ENCODE measurements at places on chromosomes 11 and 22.

DNA sequence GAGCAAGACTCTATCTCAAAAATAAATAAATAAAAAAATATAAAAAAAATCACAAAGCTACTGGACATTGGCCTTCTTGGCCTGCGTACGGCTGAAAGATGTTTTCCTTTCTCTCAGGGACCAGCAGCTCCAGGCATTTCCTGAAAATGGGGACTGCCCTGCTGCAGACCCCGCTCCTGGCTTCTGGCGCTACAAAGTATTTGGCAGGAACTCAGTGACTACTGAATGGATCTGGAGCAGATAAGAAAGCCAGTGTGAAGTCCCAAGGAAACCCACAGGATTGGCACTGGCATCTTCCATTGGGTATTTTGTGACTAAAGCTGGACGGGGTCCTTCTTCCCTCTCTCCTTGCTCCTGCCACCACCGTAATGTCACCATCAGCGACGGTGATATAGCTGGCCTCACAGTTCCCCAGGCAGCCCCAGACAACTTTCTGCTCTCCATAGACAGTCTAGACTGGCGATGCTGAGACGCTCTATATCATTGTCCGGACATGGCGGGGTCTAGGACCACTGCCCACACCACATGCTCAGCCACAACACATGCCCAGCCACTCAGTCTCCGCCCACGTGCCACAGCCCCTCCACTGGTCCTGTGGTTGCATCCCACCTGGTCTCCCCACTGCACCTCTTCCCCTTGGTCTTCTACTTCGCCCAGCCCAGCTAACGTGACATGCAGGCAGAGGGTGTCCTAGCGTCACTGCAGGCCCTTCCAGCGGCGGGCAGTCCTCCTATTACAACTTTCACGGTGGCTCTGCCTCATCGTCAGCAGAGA, 22.7 kb upstream of the YPEL1 start:
- no peak for DNase-seq

- DNase-seq, result no peak
These were observed 38.1 kb upstream of the POU2AF1 start for GRCh38 chr11:111417011-111417765.

GRCh38 chr22:44279069-44279360, 33.7 kb downstream of the SHISAL1 start:
- DNase-seq, result peak; percentile 16

- DNase-seq, result no peak
These were observed 6.9 kb downstream of the NAALADL1 start for GRCh38 chr11:65051398-65051858.

DNA sequence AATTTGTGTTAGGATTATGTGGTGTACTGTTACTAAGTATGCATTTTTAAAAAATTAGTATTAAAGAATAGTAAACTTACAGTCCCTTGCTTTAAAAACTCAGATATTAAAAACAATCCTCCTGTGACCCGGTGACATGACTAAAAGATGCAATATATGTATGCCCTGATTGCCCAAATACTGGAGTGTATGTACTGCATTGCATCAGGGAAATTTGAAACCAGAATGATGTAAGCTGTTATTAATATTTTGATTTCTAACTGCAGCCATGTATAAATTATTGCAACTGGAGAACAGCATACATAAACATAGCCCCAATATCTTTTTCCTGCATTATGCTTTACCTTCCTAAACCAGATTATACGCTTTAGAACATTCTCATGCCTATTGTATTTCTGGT, 3.7 kb upstream of the HSPA8 start:
- no peak for DNase-seq

DNA sequence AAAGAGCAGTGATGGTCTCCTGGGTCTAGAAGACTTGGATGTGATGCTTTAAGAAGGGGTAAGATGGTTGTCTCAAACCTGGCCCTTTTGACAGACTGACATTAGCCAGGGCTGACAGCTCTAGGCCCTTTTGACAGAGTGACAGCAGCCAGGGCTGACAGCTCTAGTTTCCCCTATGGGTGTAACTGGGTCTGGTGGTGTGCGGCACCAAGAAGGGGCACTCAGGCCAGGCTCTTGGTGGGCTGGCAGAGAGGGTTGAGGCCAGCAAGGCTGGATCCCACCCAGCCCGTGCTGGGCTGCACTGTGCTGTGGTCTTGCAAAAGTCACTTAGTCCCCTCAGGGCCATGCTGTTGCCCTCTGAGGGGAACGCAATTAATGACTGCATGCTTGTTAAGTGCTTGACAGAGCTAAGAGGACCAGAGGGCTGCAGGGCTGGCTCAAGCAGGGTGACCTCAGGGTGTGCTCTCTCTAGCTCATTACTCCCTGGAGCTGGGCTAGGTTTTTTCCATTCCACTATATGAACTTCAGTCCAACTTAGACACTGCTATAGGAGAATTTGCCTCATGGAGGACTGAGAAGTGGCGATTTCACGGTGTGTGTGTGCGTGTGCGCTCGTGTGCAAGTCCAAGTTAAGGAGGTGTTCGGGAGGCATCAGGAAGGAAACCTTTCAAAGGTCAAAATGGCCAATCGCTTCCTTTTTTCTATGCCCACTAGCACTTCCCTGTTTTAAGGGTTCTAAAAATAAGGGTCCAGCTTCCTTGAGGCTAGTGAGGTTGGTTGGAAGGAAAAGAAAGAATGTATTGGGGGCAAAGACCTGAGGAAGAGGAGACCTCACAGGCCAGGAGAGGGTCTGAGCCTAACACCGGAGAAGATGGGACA, 4.4 kb downstream of the UBASH3B start:
- DNase-seq, result peak; percentile 50

- DNase-seq, result peak; percentile 97
These were observed 19.5 kb downstream of the TXN2 start for GRCh38 chr22:36461665-36462649.

GRCh38 chr11:122285070-122285988, 169.3 kb upstream of the BLID start:
- DNase-seq, result peak; percentile 40

DNA sequence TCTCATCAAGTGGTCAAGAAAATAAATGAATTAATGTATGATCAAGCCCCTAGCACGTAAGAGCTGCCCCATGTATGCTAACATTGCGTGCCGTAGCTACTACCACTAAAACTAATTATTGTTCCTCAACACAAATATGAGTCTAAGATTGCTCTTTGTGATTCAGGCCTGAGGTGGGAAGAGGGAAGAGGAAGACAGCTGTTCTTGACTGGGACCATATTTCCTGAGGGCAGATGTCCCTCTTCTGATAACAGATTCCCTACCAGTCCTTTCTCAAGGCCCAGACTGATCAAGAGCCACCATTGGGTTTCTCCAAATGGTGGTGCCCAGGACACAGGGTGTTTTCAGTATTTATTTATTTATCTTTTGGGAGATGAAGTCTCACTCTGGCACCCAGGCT, 87.2 kb upstream of the CADM1 start:
- no peak for DNase-seq

GRCh38 chr11:75380716-75381420, 18.4 kb upstream of the RPS3 start:
- no peak for DNase-seq

- peak; percentile 77 for DNase-seq
These were observed 134.7 kb downstream of the HIPK3 start for GRCh38 chr11:33391893-33392251.

DNA sequence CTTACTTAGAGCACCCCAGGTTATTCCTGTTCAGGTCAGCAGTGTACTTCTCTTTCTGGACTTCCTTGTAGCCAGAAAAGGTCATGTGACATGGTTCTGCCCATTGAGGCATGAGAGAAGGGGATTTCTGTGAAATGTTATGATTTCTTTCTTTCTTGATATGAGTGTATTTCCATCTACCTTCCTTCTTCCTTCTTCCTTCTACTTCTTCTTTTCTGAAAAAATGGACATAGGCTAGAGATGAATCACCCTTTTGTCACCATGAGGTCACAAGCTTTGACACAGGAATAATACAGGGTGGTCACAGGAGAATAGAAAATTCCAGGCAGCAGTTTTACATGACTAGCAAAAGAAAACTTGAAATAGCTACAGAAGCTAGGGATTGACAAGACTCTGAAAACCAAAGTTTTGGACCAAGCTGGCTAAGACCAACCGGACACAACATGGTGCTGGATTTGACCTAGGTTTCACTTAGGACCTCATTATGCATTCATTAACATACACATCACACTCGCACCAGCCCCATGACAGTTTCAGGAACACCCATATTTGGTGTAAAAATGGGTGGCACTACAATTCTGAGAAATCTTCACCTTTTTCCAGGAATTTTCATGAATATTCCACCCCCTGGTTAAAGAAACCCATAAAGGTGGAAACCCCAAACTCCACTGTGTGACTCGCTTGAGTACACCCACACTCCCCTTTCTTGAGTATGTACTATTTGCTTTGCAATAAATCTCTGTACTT, 21.2 kb upstream of the MAP6 start:
- DNase-seq, result peak; percentile 42

DNA sequence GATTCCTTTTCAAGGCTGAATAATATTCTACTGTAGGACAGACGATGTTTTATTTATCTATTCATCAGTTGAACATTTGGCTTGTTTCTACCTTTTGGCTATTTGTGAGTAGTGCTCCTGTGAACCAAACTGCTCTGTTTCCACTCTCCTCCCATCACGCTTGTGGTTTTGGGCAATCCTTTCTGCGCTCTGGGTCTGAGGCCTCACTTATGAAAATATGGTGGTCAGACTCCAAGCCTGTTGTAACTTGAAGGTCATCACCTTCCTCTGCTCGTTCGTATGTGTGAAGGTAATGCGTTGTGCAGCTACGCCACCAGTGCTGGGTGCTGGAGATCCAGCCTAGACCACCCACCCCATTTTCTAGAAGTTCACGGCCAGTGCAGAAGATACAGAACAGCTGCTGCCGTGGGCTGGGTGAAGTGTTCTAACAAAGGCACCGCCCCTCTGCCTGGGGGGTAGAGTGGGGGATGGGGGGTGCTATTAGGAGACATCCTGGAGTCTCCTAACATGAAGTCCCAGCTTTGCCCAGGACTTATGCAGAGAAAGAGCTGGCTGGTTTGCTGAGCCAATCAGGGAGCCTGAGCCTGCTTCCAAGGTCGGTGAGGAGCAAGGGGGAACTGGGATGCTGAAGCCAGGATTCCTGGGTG, 21.0 kb downstream of the PTPN5 start:
- DNase-seq, result no peak

- no peak for DNase-seq
These were observed 165.5 kb upstream of the NTM start for GRCh38 chr11:131204765-131205380.

DNA sequence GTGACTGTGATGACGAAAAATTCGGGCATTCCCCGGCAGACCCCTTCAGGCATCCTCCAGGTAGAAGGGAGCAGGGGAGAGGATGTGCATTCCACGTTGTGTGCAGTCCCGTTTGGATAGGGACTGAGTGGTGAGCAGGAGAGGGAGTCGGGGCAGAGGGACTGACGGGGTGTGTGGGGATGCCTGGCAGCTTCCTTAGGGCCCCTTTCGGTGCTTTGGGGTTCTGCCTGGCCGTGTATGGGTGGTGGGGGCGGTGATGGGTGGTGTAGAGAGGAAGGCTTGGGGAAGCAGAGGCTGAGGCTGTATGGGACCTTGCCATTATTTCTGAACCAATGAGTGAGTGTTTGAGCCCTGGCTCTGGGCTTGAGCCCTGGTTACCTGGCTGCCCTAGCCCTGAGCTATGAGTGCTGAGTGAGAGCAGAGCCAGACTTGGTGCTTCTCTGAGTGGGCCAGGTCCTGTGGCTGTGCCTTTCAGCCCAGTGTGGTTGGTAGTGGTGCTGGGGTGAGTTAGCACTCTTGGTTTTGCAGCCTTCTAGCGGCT, 914 bp downstream of the INPPL1 start:
- DNase-seq, result no peak

DNA sequence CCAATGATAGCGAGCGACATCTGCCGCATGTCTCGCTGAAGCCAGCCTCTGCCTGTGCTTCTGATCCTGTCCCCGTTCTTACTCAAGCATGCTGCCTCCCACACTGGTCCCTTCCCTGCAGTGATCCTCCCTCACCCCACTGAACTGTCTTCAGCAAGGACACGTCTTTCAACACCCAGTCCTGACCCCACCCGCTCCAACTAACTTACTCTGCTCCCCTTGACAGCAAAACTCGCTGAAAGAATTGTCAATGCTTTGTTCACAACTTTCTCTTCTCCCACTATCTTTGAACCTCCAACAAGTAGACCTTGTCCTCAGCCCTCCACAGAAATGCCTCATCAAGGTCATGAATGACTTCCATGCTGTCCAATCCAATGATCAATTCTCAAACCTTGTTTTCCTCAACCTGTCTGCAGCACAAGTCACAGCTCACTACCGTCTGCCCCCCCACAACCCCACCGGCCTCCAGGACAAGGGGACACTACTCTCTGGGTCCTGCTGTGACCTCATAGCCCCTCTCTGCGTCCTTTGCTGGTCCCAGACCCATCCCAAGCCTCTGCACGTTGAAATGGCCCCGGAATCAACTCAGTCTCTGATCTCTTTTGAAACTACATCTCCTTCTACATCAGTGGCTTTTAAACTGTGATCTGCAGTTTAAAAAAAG, 108.0 kb downstream of the MICAL3 start:
- no peak for DNase-seq

GRCh38 chr22:50551160-50551752, 5.6 kb downstream of the KLHDC7B start:
- DNase-seq, result no peak

DNA sequence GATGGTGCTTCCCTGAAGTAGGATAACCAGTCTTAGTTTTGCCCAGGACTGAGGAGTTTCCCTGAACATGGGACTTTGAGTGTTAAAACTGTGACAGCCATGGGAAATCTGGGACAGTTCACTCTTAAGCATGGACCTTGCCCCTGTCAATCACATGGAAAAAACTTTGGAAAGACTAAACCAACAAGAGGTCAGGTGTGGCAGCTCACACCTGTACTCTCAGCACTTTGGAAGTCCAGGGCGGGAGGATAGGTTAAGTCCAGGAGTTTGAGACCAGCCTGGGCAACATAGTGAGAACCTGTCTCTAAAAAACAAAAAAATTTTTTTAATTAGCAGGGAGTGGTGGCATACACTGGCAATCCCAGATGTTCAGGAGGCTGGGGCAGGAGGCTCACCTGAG, 3.3 kb upstream of the AMBRA1 start:
- DNase-seq, result no peak

GRCh38 chr11:12214751-12215150, 104.4 kb downstream of the MICAL2 start:
- DNase-seq, result no peak

- no peak for DNase-seq
These were observed 4.0 kb downstream of the STIM1 start for GRCh38 chr11:3859373-3859881.

DNA sequence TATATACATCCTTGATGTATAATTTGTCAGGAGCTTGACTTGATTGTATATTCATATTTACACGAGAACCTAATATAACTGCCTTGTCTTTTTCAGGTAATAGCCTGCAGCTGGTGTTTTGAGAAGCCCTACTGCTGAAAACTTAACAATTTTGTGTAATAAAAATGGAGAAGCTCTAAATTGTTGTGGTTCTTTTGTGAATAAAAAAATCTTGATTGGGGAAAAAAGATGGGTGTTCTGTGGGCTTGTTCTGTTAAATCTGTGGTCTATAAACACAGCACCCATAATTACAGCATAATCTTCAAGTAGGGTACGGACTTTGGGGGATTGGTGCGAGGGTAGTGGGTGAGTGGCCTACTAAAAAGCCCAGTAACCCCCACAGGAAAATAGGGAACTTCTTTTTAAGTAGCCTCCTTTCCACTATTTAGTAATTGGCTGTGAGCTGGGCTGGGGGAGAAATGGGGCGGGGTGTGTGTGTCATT, 7.5 kb downstream of the MALAT1 start:
- DNase-seq, result no peak

Data from M059J (cell line).